ENCODE measurements at places on chromosomes 1 and 21.

- no peak for DNase-seq
These were observed 71.8 kb upstream of the PKN2 start for GRCh38 chr1:88612292-88612691.

DNA sequence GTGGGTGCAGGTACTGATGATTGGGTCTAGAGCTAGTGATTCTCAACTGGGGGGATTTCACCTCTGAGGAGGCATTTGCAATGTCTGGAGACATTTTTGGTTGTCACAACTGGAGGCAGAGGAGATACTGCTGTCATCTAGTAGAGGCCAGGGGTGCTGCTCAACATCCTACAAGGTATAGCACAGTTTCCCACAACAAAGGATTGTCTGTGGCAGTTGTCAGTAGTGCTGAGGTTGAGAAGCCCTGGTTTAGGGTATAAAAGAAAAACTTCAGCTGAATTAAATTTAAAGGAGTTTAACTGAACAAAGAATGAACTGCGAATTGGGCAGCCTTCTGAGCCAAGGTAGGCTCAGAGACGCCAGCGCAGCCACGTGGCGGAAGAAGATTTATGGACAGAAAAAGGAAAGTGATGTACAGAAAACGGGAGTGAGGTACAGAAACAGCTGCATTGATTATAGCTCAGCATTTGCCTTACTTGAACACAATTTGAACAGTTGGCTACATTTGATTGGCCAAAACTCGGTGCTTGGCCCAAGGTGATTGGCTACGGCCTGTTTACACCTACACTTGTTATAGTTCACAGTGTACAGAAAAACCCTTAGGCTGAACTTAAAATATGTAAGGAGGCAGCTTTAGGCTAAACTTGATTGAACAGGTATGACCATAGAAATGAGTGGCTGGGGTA, 40.4 kb downstream of the MPZL1 start:
- DNase-seq: no peak

- DNase-seq: no peak
These were observed 440.4 kb downstream of the RPS6KC1 start for GRCh38 chr1:213491468-213491867.

- DNase-seq: no peak
These were observed 70.0 kb upstream of the AJAP1 start for GRCh38 chr1:4584449-4584848.

- no peak for DNase-seq
These were observed 1004.2 kb downstream of the TTLL7 start for GRCh38 chr1:82994616-82995263.
